ENCODE measurements at places on chromosomes 2 and 18. TPM values are rescaled to one million over a fixed set of nuclear protein-coding genes. Genes with fewer than 3 reads are reported as not detected.
A peak's percentile ranks its signal among the peaks of the same experiment; 100 is the strongest.

DNA sequence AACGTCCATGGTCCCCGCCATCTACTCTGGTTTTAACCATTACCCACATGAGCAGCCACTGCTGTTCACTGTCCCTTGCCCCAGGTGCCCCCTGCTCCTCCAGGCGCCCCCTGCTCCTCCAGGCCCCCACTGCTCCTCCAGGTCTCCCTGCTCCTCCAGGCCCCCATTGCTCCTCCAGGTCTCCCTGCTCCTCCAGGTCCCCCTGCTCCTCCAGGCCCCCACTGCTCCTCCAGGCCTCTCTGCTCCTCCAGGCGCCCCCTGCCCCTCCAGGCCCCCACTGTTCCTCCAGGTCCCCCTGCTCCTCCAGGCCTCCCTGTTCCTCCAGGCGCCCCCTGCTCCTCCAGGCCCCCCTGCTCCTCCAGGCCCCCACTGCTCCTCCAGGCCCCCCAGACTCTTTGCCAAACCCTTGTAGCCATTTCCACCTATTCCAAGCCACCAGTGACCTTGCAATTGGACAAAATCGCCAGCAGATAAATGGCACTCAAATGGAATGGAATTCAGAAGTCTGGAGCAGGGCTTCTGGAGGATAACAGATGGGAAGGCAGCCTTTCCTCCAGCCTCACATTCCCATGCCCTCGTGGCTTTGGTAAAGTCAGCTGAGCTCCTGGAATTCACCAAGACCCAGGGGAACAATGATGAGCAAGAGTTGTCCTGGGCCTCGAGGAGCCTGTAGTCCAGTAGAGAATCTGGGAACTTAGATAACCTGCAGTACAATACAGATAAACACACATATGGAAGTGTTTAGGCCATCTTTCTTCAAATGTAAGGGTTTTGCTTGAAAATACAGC, 13.3 kb upstream of the RPL31 start:
- DNase-seq = no peak

DNA sequence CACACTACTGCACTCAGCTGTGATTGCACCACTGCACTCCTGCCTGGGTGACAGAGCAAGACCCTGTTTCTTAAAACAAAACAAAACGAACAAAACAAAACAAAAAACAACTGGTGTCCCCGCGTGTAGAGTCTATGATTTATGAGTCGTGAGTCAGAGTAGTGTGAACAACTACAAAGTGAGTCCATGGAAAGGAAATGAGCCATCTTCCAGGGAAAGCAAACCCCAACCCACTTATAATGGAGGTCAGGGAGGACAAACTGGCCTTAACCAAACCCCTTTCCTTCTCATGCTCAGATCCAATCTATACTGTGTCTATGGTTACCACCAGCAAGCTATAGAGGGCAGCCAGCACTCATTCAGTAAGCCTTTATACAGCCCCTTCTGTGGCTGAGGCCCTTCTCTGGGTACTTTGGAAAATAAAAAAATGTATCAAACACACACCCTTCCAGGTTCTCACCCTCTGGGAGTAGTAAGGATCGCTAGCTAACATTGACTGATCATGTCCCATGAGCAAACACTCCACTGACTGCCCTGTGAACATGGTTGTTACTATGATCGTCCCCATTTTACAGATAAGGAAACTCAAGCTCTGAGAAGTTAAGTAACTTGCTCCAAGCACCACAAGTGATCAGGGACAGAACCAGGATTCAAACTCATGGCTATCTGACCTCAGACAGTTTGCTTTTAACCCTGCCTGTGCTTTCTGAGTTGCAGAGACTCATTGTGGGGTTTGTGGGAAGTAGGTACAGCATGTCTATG, 24.7 kb upstream of the COLEC12 start:
- DNase-seq = no peak

DNA sequence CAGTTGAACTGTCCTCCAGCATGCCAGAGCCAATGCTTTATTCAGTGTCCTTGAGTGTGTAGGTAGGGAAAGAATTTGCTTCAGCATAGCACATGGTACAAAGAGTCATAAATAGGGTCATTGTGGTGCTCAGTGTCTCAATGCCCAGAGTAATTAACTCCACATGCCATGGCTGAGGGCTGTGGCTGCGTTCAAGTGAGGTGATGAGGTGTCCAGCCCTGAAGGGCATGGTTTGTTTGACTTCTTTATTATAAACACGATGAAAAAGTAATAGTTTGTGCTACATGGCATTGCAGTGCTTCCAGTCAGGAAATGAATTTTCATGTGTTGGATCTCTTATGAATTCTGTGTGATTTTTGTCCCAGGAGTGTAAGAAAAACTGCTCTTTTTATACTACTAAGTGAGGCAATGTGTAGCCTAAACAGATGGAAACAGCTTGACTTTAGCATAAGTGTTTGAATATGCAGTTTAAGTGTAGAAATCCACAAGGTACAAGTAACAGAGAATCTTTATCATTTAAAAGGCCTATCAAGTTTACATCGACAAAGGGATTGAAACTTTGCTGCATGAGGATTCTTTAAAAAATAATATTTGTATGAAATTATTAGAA, 507.9 kb upstream of the CDH2 start:
- no peak for DNase-seq

DNA sequence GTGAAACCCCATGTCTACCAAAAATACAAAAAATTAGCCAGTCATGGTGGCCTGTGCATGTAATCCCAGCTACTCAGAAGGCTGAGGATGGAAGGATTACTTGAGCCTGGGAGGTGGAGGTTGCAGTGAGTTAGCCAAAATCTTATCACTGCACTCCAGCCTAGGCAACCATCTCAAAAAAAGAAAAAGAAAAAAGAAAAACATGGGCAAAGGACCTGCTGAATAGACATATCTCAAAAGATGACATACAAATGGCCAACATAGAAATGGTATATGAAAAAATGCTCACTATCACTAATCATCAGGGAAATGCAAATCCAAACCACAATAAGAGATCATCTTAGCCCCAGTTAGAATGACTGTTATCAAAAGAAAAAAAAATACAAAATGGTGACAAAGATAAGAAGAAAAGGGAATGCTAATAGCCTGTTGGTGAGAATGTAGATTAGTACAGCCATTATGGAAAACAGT, 1.4 kb upstream of the TGOLN2 start:
- no peak for DNase-seq

GRCh38 chr18:59902131-59902992, 2.6 kb downstream of the PMAIP1 start:
- no peak for DNase-seq

MTIF2 gene
- 49.9 TPM for total RNA-seq

GRCh38 chr2:219253753-219254589, at the start of gene TUBA4A:
Gene TUBA4A, minus strand, starts transcription at chr2:219253918. Its CDS starts 60 bp downstream, at chr2:219253858.
- DNase-seq = peak; percentile 94

DNA sequence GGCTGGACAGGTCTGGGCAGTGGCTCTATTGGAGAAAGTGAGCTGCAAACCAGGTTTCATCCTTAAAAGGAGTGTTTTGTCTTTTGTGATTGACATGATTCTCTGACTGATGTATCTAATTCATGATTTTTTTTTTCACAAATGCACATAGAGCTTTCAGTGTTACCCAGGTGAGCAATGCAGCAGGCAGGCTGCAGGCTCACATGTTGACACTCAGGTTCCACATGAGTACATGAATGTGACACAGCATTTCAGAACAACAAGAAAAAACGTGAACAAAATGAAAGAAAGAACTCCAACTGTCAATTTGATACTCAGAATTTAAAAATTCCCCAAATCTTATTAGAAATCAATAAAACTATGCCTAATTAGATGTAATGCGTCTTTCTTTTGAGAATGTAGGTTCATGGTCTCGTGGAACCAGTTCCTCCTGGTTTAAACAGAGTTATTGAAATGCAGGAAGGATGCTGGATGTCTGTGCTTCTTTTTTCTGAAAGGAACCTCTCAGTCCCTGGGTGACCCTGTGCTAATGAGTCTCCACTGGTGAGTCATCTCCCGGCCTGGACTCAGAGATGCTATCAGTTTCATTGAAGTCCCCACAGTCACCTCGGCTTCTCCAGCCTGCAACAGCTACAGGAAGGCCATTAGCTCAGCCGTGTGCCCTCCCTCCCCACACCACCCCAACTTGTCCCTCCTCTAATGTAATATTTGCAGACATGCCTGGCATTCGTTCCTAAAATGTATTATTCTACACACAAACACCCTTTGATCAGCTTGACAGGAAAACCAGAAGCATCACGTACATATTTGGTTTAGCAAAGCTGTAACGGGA, 430.4 kb downstream of the LPIN1 start:
- DNase-seq = peak; percentile 27

- peak; percentile 64 for DNase-seq
Measured at GRCh38 chr2:42567806-42568400, 529 bp upstream of the MTA3 start.

- DNase-seq = no peak
Measured at GRCh38 chr2:8478471-8478793, 203.4 kb upstream of the ID2 start.

STON1 gene
- 2.1 TPM for total RNA-seq

REG3A gene
- total RNA-seq = 0.79 TPM

GRCh38 chr18:78731016-78731397, 248.6 kb upstream of the SALL3 start:
- no peak for DNase-seq

NGEF gene
- 34.0 TPM for total RNA-seq

- DNase-seq = no peak
Measured at GRCh38 chr2:26975656-26976055, 5.2 kb downstream of the MAPRE3 start.

DNA sequence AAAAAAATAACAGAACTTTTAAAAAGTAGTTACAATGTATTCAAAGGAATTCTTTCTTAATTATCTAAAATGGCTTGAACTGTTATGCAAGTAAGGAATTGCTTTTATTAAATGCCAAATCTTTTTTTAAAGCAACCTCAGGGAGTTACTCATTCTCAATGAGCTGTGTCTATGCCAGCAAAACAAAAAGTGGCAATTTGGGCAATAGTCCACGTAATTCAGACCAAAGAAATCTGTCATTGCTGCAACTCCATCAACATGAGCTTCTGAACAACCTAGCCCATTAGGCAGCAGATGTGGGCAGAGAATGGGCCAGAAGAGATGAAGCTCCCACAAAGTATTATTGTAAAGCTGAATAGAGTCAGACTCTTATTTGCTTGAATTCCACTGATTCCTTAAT, 118.4 kb downstream of the ALK start:
- DNase-seq = no peak

- DNase-seq = no peak
Measured at GRCh38 chr2:15287447-15288184, 273.5 kb downstream of the NBAS start.

DNA sequence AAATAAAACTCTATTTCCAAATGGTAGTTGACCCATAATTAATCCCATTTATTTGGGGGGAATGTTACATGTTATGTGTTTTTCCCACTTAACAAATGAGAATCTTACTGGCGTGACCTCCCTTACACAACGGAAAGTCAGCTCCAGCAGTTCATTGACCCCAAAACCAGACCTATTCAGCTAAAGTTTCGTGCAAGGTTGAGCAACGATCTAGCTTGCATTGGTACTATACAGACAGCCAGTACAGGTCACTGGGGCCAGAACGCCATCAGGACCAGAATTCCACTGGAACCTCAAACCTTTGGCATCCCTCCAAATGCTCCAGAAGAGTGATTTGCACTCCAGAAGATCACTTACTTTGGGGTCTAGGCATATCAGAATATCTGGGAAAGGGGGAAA, 6.8 kb upstream of the CTAGE1 start:
- DNase-seq = no peak

GRCh38 chr2:181586569-181587081, 70.3 kb downstream of the CERKL start:
- no peak for DNase-seq

SCN3A gene
- total RNA-seq = 0.80 TPM

DNA sequence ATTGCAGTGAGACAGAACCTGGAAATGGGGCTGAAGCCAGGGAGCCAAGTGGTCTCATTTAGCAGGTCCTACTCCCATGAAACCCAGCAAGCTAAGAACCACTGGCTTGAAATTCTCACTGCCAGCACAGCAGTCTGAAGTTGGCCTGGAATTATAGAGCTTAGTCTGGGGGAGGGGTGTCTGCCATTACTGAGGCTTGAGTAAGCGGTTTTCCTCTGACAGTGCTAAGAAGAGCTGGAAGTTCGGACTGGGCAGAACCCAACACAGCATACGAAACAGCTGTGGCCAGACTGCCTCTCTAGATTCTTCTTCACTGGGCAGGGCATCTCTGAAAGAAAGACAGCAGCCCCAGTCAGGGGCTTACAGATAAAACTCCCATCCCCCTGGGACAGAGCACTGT, 305.7 kb upstream of the SETBP1 start:
- DNase-seq = no peak

DNA sequence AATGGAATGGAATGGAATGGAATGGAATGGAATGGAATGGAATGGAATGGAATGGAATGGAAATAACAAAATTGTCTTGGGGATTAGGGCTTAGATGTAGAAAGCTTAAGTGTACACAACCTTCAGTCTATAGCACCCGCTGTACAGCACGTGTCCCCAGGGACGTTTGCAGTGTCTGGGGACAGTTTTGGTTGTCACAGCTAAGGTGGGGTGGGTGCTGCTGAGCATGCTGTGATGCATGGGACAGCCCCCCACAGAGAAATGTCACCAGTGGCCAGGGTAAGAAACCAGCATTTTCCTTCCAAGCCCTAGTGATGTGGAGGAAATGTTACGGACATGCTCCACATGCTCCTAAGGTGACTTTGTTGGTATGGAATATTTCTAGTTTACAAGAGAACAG, 70.8 kb downstream of the SH3RF3 start:
- DNase-seq = no peak

NLRC4 gene
- 0.74 TPM for total RNA-seq

DNA sequence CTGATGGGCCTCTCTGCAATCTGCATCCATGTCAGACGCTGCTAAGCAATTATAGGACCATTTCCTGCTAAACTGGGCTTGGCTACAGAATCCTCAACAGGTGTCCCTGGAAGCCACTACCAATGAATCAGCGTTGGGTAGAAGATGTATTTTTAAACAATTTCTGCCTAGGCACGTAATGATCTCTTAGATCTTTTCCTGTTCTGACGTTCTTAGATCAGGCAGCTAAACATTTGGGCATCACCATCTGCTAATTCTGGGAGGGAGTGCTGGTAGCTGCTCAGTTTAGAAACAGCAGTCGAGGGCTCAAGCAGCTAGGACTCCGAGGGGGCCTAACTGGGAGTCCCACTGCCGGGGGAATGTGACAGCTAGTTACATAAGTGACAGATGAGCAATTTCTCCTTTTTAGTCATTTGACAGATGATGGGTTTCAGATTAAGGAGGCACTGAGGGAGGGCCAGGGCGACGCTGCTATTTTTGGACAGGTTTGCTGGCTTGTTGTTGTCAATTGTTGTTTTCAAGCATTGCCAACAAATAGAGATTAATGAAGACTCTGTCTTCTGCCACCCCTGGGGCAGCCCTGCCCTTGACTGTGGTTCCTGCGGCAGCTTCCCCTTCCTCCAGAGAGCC, 92.7 kb downstream of the MRO start:
- no peak for DNase-seq

SERPINB3 gene
- not detected for total RNA-seq

- peak; percentile 34 for DNase-seq
Measured at GRCh38 chr2:65355186-65355831, 77.1 kb downstream of the SPRED2 start.
